ENCODE measurements at places on chromosomes 13 and 19.

DNA sequence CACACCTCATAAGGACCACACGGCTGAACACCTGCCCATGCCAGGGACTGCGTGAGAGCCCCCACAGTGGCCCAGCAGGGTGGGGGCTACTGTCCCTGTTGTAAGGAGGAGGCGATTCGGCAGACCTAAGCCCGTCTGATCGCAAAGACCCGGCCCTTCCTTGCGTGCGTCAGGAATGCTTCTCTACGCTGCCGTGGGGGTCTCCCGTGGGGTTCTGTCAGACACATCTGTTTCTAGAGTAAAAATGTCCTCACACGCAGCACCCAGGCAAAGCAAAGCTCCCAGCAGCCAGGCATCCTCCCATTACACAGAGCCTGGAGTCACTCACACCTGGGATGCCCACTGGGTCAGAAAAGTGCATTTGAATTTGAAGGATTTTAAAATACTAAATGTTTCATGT lies 147.7 kb upstream of the SOX1 start:
- no peak for DNase-seq

DNA sequence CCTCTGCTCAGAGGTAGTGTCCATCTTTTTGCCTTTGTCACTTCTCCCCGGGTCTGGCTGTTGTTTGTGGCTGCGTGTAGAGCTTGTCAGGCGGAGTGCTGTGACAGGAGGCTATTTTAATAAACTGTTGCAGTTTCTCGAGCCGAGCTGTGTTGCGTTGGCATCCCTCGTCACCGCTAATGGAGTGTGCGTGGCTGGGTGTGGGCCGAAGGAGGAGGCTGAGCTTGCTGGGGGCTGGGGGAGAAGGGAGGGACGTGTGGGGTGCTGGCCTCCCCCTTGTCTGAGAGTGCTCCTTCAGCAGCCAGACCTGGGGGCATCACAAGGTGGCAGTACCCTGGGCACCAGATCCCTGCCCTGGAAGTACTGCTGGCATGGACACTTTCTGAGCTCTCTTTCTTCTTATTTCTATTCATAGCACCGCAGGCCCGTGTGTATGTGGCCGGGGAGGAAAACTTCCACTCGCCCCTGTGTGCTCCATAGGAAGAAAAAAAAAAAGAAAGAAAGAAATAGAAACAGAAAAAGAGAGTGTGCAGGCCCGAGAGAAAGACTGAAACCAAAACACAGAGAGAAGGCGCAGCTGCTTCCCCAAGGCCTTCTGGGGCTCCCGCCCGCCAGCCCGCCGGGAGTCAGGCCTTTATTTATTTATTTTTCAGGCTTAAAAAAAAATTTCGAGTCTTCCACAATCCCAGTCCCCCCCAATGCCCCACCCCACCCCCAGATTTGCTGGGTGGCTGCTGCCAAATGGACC lies 27.0 kb downstream of the NFIX start:
- no peak for DNase-seq

DNA sequence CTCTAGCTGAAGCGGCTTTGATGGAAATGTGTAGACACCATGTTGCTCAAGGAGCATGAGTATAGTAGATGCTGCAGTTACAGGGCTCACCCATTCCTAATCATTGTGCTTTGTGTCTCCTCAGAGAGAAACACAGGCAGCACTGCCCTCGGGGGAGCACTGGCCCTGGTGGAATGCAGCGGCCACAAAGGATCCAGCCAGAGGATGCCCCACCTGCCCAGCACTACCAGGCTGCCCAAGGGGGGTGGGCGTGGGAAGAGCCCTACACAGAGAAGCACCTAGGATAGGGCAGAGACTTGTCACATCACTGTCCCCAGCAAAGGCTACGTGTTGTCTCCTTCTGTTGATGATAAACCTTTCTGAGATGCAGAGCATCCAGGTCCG lies 9.0 kb downstream of the TUBA3C start:
- DNase-seq = no peak

DNA sequence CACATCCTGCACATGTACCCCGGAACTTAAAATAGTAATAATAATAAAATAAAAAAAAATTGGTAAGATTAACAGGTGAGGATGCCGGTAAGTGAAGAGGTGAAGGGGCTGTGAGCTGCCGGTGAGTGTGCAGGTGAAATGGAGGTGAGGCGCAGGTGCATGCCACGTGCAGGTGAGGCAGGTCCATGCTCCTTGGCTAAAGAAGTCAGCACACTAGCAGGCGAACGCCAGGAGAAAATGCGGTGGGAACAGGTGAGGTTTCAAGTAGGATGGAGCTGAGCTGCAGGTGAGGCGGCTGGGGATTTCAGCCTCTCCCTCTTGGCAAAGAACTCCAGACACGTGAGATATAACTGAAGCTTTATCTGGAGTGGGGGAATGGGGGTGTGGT lies 7.5 kb upstream of the TNFSF14 start:
- no peak for DNase-seq

DNA sequence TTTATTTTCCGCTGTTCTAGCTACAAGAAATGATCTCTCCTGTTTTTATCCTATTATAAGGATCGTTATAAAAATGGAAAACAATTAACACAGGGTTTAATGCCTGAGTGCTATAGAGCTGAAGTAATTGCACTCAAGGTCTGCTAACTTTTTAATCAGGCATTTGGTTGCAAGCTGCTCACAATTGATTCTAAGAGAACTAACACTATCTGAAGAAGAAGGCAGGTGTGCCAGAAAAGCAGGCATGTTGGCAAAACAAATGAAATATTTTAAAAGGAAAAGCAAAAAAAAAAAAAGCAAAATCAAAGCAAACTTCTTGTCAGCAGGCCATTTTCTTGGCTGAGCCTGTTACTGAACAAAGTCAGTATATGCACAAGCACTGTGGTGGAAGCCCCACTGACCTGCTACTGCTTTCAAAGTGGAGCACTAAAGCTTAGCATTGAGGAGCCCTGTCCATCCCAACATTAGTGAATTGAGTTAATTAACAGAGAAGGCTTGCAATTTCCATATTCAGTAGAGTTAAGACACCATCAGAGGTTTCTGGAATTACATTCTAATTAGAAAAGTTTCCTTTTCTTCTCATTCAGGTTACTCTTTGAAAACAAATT lies 574.2 kb downstream of the PCDH9 start:
- DNase-seq = no peak

- DNase-seq = no peak
Observed at GRCh38 chr19:16830679-16831078, 1.5 kb downstream of the SIN3B start.

DNA sequence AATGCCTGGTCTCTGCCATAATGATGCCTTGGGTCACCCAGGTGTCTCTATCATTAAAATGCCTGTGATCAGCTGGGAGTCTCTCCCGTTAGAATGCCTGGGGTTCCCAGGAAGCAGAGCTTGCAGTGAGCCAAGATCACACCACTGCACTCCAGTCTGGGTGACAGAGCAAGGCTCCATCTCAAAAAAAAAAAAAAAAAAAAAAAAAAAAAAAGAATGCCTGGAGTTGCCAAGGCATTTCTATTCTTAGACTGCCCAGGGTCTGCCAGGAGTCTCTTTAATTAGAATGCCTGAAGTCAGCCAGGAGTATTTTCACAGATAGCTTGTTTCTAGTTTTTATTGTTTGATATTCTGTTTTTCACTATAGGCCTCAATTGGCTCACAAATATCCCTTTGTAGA lies 1552.5 kb downstream of the UQCRFS1 start:
- no peak for DNase-seq

- DNase-seq = no peak
Observed at GRCh38 chr13:53124623-53125022, 96.0 kb downstream of the OLFM4 start.

DNA sequence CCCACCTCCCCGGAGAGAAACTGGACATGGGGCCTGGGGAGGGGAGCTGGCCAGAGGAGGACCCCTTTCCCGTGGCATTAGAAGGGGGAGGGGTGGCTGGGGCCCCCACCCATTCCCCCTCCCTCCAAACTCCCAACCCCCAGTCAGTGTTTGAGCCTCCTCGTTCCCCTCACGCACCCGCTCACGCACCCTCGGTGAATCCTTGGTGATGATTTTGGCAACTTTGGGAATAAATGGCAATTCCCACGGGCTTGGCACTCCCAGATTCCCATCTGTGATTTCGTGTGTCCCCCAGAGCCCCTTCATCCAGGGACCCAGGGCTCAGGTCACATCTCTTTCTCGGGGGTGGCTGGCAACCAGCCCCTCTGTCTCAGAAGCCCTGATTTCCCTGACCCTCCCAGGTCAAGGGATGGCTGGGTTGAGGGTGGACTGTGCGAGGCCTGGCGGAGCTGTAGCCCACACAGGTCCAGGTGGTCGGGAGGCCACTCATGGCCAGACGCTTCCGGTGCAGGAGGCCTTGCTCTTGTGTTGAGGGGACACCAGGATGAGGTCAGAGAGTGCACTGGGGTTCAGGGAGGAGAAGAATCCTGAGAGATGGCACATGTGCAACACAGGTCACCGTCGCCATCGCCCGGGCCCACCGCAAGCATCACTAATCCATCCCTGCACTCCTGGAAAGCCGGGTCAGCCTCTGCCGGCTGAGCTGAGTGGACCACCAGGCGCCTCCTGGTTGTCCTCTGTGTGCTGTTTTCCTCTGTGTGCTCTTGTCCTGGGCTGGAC lies 20.7 kb downstream of the EPN1 start:
- DNase-seq = no peak

GRCh38 chr13:47294691-47295090 lies 397.8 kb upstream of the HTR2A start:
- DNase-seq = no peak

- no peak for DNase-seq
Observed at GRCh38 chr13:58804832-58805231, 1173.3 kb downstream of the PCDH17 start.

GRCh38 chr13:49925881-49926418 lies 10.2 kb downstream of the SPRYD7 start:
- DNase-seq = no peak

DNA sequence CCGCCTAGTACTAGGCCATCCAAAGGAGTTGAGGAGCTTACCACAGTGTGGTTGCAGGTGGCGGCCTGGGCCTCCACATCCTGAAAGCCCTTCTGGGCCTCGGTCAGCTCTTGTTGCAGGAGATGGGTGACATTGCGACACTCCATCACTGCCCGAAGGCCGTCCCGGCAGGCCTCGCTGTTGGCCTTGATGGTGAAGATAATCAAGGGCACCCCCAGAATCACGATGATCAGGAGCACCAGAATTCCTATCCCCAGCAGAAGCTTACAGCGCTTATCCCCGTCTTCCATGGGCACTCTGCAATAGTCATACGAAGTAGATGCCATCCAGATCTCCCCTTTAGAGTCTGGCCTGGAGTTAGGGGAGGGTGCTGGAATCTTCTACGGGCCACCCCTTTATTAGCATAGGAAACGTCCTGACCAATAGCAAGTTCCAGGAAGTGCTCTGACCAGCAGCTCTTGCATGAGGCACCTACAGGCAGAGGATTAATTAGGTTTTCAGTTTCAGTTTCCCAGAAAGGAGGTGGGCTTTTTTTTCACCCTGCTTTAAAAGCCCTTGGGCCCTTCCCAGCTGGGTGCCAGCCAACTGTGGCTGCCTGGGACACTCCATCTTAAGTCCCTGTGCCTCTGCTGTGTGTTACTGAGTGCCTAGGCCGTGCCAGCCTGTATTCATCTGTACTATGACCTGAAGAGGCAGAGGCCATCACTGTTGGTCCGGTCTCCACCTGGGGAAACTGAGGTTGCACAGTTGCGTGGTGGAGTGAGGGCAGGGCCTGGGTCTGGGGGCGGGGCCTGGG lies at the start of gene BST2:
Gene BST2, minus strand, starts transcription at position 381 of the 796 bp plus-strand sequence. Its CDS starts 55 bp downstream, at position 326.
- DNase-seq = no peak

DNA sequence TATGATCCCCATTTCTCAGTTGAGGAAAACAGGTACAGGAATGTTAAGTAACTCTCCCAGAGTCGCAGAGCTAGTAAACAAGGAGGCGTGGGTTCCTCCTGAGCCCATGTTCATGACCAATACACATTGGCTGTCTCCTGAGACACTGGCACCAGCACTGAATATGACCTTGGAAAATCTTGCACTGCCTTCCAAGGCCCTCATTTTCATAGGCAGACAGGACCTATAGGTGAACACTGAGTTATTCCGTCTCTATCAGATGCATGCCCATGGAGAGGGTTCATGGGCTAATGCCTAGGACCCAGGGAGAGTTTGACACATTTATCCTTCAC lies 504.8 kb downstream of the RFC3 start:
- no peak for DNase-seq

DNA sequence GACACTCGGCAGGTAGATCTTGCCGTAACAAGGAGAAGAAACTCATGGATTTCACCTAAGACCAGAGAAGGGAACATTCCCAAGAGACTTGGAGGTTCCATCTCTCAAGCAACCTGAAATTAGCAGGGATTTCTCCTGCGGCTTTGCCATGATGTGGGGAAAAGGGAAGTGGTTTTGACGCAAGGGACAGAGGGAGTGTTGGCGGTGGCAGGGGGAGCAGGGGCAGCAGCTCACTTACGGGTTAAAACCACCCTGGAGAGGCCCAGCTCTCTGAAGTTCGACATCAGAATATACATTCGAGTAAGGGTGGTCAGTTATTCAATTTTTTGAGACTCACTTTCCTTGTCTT lies 76.1 kb upstream of the POMP start:
- no peak for DNase-seq

DNA sequence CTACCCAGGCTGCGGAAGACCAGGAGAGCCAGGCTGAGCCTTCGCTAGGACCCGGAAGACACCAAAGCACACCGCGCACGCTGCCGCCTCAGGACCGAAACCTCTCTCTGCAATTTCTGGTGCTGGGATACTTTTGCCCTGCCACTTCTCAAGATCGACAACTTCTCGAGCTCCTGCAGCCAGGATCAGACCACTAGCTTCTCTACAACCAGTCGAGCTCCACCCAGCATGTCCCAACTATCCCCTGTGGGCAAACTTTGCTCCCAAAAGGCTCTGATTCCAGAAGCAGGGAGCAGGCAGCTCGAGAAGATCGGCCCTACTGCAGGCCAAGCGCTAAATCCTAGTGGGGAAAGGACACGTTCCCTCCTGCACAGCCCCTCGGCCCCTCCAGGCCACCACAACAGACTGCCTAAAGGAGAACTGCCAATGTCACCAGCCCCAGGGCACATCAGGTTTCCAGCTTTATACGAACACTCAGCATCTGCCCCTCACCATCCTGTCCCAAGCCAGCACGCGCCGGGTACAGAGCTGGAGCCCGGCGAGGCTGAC lies 979 bp downstream of the AKAP8 start:
- DNase-seq = peak; percentile 55

DNA sequence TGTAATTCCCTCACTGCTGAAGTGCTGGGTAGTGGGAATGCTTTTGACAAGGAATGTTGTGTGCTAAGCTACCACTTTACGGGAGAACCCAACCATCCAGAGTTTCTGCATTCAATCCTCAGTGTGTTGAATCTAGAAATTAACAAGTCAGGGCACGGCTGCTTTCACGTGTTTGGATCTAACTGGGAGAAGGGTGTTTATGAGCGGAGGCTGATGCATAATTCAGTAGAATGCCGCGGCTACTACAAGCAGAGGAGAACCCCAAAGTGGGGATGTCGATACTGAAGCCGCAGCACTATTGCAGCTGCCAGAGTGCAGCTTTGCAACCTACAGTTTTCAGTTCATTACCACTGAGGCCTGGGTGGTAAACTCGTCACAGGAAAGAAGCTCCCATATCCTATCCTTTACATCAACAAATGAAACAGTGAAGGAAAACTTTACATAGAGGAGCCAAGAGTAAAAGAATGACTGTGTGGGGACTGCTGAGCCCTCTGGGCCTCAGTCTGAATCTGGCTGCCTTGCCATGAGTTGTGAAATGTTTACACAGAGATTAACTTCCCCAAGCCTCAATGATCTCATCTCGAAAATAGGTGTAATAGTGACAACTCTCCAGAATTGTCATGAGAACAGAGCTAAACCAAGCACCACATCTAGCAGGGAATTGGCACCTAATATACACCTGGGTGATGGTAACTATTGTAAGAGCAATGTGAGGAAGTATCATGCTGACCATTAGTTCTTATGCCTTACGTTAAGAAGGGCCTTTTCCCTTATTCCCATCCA lies 531.7 kb downstream of the MYO16 start:
- DNase-seq = no peak

GRCh38 chr19:55285229-55285890 lies 1.6 kb downstream of the BRSK1 start:
- no peak for DNase-seq
